ENCODE measurements at places on chromosomes 12 and 14. TPM values are rescaled to one million over a fixed set of nuclear protein-coding genes. Genes with fewer than 3 reads are reported as not detected.

- DNase-seq = no peak
These were observed 63.4 kb downstream of the BEGAIN start for GRCh38 chr14:100523843-100524169.

DNA sequence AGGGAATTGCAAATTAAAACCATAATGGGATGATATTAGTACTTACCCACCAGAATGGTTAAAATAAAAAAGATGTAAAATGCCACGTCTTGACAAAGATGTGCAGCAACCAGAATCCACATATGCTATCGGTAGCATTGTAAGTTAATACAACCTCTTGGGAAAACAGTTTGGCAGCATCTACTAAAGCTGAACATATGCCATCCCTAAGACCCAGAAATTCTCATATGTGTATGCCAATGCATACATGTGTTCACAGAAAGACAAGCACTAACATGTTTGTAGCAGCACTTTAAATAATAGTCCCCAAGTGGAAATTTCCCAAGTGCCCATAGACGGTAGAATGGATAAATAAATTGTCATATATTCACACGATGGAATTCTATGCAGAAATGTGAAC lies 28.3 kb upstream of the SLC5A8 start:
- DNase-seq = no peak

GRCh38 chr14:57403521-57403864 lies 13.1 kb downstream of the NAA30 start:
- no peak for DNase-seq

GRCh38 chr14:95523051-95523814 lies 6.8 kb upstream of the SYNE3 start:
- no peak for DNase-seq

- no peak for DNase-seq
These were observed 28.8 kb upstream of the TCL1B start for GRCh38 chr14:95657454-95657853.

GRCh38 chr14:72544615-72545387 lies 349.1 kb downstream of the DPF3 start:
- DNase-seq = no peak

GRCh38 chr12:66852765-66853164 lies 173.9 kb upstream of the GRIP1 start:
- no peak for DNase-seq

DNA sequence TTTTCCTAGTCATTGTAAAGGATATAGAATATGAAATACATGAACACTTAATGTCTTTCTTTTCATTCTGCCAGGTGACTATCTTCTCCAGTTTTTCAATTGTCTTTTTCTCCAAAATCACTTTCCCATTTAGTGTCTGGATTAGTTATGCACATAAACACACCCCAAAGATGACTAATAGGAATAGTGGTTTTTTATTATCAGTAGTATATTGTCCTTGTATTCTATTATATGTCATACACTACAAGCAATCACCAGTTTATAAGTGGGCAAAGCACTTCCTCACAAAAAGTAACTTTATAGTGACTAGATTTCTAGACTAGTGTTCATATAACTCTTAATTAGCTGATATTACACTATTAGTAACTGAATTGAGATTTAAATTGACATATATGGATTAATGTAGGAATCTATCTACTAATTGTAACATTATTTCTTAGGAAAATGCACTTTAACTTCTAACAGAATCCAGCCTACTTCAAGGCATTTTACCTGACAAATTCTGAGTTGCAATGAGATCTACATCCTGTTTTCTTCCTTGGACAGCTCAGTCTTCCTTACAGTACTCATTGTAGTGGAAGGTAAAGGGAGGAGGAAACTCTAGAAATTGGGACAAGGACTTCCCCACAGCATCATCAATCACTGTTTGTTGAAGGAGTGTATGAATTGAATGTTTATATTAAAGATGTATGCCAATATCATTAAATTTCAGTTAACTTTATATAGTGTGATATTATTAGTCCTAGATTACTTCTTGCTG lies 186.1 kb upstream of the GARIN2 start:
- DNase-seq = no peak

- no peak for DNase-seq
These were observed 146.4 kb upstream of the ARHGAP5 start for GRCh38 chr14:31930493-31931240.

The GLT1D1 gene
- polyA plus RNA-seq = 3.7 TPM

The CLEC4C gene
- polyA plus RNA-seq = 0.15 TPM

The ZDHHC22 gene
- 0.79 TPM for polyA plus RNA-seq
